Vagina (tissue), 2 donors: ENCODE measurements at places on chromosomes 5 and 9.
A peak's percentile ranks its signal among the peaks of the same experiment; 100 is the strongest.

- DNase-seq, result no peak
Observed at GRCh38 chr5:57276353-57276752, 102.5 kb downstream of the GPBP1 start.

- DNase-seq, result no peak
Observed at GRCh38 chr9:112074250-112075008, 100.7 kb downstream of the SUSD1 start.

GRCh38 chr9:127612939-127613582 lies 984 bp downstream of the STXBP1 start:
- DNase-seq, result no peak

DNA sequence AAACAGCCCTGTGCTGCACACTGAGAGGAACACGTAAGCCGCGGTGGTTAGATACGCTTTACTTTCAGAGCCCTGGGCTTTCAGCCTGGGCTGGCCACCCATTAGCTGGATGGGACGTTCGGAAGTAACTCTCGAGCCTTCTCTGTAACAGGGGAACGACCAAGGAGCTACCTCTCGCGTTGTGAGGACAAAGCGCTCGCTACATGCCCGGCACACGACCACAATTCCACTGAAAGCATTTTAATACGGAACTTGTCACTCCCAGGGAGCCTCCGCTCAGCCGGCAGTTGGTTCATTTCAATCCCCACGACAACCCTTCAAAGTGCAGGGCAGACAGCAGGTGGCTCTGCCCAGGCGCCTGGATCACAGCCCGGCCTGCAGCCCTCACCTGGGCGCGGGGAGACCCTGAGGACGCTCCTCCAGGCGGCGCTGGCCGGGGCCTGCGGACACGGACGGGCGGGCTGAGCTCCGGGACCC lies 368 bp downstream of the SURF1 start:
- DNase-seq, result no peak

- no peak for DNase-seq
Observed at GRCh38 chr5:141790630-141791029, 87.6 kb downstream of the PCDH1 start.

GRCh38 chr5:168287362-168287761 lies 4.1 kb upstream of the WWC1 start:
- DNase-seq, result no peak

DNA sequence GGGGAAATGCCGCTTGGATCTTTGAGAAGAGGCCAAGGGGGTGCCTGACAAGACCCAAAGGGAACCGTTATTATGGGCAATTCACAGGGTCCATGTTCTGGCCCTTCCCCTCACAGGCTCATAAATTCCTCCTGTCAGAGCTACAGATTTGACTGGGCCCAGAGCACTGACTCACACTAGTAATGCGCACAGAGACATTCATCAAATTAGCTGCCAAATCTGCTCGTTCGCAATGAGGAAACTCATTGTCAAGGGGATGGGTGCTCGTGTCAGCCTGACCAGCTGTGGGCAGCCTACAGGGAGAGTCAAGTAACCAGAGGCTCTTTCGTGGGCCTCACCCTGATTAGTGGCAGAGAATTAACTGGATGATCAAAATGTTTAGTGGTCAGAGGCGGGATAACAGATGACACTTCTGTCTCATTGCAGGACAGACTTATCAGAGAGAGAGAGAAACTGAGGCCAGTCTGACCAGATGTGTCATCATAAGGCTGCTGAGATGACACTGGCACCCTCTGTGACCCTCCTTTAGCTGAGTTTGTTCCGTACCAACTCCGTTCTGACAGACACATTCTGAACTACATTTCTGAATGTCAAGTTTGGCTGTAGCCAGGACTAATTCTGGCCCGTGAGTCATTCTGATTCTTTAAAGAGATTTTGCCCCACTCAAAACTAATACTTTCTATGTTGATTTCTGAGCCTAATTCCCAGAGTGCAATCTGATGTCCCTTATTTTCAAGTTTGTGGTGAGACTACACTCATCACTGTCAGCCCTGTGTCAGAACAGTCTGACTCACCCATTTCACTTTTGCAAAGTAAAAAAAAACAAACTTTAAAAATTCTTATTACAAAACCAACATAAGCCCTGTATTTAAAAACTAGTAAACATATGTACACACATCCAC lies 377.1 kb downstream of the ACTL7B start:
- DNase-seq, result peak; percentile 94

DNA sequence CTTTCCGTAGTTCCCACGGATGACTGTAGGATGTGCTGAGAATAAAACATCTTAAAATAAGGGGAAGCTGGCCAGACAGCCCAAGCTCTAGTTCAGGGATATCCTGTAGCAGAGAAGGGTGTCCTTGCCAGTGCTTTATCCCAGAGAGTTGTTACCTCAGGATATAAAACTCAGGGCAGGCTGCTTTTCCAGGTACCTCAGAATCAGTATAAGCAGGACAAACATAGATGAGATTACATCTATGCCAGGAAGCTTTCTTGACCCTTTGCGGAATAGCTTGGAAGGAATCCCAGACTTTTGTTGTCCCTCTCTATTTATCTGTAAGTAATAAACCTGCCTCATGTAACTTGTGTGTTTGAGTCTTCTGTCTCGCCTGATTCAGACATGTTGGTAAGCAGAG lies 565.7 kb downstream of the PRDM9 start:
- DNase-seq, result no peak

GRCh38 chr9:133384736-133385321 lies 8.7 kb downstream of the STKLD1 start:
- DNase-seq, result no peak

GRCh38 chr5:32840606-32841005 lies 129.5 kb downstream of the NPR3 start:
- no peak for DNase-seq

GRCh38 chr5:169628892-169629291 lies 8.2 kb upstream of the DOCK2 start:
- DNase-seq, result no peak

GRCh38 chr5:137122558-137122957 lies 376.6 kb downstream of the SPOCK1 start:
- no peak for DNase-seq

GRCh38 chr9:36126016-36126730 lies 10.4 kb upstream of the GLIPR2 start:
- no peak for DNase-seq

DNA sequence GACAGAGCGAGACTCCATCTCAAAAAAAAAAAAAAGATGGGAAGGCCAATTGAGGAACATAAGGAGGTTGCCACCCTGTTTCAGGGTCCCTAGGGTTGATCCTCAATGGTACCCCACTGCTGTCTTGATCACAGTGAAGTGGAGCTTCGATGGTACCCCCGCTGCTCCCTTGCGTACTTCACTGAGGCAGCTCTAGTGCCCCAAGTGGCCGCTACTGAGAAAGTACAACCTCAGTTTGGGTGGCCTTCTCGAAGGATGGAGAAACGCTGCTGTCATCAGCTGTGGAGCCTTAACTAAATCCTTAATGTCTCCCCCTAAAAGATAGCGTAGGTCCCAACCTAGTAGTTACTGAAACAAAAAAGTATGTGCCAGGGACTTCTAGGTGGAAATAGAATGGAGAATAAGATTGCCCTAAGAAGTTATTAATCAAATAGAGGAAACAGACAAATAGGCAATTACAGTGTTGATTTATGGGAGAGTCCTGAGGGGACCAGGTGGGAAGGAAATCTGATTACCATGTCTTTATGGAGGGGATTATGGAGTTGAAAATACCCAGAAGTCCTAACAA lies 6.3 kb downstream of the TESK1 start:
- no peak for DNase-seq

DNA sequence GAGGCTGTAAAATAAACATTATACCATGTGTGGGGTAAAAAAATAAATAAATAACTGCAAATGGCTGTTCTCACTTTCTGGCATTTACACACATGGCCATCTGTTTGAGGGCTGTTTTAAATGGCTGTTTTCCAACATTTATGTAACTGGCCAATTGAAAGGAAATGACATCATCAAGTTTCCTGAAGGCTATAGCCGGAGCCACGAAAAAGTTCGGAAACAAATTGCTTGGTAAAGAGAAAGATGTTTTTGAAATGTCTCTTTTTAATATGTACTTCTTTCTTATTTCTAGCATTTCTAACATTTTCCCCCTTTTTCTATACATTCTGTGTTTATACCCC lies 95.4 kb upstream of the DAB2 start:
- DNase-seq, result no peak
